ENCODE measurements at places on chromosomes 12 and 14. TPM values are rescaled to one million over a fixed set of nuclear protein-coding genes. Genes with fewer than 3 reads are reported as not detected.

CLEC6A gene
- not detected for total RNA-seq

FGD4 gene
- total RNA-seq = 3.5 TPM

ANKS1B gene
- not detected for total RNA-seq

INHBC gene
- total RNA-seq = not detected

All from GM23248 (cell line).